ENCODE measurements at places on chromosomes 4 and X.

DNA sequence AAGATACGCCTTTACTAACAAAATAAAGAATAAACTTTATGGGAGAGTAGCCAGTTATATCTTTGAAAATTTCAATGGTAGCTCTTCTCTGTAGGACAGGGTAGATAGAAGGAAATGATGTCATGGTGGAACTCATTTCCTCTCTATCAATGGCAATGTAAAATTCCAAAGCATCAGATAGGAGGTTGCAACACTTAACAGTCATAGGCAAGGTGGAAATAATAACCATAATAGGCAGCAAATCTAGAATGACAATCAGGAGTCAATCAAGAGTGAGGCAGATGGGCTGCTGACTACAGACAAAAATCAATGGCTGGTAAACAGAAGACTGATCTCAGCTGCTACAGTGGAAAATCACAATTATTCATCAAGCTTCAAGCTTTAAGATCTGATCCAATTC is 53.9 kb upstream of the TET2 start:
- DNase-seq: no peak

GRCh38 chrX:25754399-25754798 is 383.7 kb upstream of the MAGEB18 start:
- DNase-seq: no peak

- DNase-seq: no peak
Observed at GRCh38 chr4:105386012-105386411, 87.8 kb downstream of the PPA2 start.

DNA sequence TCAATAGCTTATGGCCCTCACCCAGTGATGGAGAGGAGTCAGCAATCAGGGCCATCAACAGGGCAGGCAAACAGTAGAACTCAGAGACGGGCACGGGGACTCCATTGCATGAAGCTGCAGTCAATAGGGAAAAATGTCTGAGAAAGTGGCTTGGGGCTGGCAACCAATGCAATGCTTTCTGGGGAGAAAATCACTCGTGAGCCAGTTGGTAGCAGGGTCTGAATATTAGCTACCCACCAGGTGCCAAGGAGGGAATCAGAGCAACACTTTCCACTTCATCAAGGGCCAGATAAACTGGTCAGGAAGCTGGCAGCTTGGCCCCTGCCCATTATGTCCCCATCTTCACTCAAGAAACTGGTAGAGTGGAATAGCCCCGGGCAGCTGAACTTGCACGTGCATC is 80.7 kb downstream of the STARD8 start:
- no peak for DNase-seq

- no peak for DNase-seq
Observed at GRCh38 chr4:77713884-77714283, 105.3 kb downstream of the CNOT6L start.

Data from K562 (cell line).